NCI-H774 (cell line): ENCODE measurements at places on chromosomes 5 and 9.

- DNase-seq, result no peak
Observed at GRCh38 chr5:109450129-109450877, 40.5 kb upstream of the PJA2 start.

GRCh38 chr5:73125289-73125688, 4.9 kb downstream of the TMEM171 start:
- no peak for DNase-seq

- no peak for DNase-seq
Observed at GRCh38 chr5:76736679-76737556, 21.0 kb downstream of the F2R start.

GRCh38 chr5:98130261-98131035, 643.0 kb upstream of the RGMB start:
- no peak for DNase-seq

DNA sequence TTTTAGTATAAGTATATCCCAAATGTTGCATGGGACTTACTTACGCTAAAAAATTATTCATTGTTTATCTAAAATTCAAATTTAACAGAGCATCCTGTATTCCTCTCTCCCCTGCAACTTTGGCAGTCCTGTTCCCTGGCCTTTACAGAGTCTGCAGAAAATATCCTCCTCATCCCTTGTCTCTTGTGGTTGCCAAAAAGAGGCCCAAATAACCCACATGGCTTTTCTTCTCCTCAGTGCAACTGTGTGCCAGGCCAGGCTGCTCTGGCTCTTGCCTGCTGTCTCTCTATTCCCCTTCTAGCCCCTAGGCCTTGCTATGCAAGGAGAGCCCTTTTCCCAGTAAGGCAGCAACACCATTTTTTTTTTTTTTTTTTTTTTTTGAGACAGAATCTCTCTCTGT, 23.0 kb downstream of the ARHGEF37 start:
- no peak for DNase-seq

DNA sequence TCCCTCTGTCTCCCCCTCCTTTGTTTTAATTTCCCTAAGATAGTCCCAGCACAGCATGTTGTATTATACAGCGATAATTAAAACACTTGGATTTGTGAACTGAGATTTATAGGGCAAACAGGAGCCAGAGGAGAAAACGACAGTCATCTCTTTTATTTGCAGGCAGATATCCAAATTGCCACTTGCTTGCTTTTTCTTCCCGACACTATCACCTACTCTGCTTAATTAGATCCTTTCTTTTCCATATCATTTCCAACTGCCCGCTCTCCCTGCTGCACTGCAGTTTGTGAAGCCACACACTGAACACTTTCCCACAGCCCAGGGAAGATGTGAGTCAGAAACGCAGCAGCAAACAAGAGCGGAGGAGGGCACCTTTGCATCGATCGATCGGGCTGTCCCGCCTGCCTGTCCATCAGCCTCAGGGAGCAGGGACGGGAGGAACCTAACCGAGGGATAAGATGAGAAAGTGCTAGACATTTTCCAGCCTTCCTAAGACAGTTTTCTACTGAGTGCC, 35.8 kb upstream of the SPRY4 start:
- DNase-seq, result no peak

GRCh38 chr9:129945314-129945713, 97.7 kb downstream of the FNBP1 start:
- no peak for DNase-seq
